ENCODE measurements at places on chromosomes 4 and X.

GRCh38 chr4:2837110-2837903, 6.3 kb upstream of the ADD1 start:
- no peak for DNase-seq

DNA sequence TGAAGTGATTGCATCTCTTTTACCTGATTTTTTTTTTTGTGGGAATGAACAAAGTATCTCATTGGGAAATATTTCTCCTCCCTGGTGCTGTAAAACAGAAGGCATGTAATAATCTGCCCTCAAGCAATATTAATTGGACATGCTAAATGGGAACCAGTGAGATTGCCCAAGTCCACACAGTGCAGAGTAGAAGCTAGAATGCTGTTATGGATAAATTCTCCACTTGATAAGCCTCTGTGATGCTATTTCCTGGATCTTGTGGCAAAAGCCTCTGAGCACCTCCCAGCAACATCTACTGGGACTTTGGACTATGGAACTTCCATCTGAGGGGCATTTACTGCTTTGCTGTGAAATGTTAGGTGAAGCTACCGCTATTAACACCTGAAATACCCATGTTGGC, 46.9 kb upstream of the YTHDC1 start:
- no peak for DNase-seq

- DNase-seq, result peak; percentile 71
Measured at GRCh38 chr4:80072744-80073472, at the start of gene ANTXR2. Gene ANTXR2 (minus strand): TSS chr4:80073229. CDS start chr4:80072560, 669 bp downstream.

- no peak for DNase-seq
Measured at GRCh38 chrX:140389331-140389730, 115.5 kb downstream of the SOX3 start.

DNA sequence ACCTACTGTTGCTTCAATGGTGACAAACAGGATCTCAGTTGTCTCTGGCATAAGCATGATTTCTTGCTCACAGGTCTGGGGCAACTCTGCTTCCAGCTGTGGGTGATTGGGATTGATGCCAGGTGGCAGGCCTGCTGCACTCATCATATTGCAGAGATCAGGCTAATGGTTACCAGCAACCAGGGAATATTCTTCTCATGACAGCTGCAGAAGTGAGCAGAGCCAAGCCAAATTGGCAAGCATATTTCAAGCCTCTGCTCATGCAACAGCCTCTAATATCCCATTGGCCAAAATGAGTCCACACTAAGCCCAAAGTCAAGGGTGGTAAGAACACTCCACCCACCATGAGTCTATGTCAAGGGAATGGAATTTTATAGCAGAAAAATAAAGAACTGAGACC, 26.7 kb upstream of the TBC1D19 start:
- DNase-seq, result no peak

GRCh38 chrX:48458711-48459110, 11.3 kb downstream of the SLC38A5 start:
- no peak for DNase-seq

DNA sequence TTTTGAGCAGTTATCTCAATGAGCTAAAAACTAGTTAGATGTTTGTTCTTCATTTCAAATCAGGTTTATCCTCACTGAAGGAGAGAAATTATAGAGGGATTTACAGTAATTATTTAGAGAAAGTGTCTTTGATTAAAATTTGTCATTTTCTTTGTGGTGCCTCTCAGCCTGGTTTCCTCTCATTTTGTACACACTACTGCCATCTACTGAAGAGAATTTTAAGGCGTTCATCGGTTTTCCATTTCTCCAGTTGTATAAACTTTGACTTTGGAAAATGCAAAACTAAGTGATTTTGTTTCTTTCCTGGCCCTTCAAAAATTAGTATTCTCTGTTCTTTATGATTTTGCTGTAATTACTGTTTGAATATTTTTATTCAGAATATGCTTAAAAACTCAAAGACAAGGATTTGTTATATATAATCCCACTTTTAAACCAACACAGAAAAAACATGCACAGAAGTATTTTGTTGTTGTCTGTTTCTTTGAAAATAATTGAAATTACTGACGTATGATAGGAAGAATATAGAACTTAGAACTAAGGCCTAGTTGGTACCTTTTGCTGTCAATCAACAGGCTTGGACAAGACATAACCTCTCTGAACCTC, 34.4 kb upstream of the ANXA3 start:
- no peak for DNase-seq

DNA sequence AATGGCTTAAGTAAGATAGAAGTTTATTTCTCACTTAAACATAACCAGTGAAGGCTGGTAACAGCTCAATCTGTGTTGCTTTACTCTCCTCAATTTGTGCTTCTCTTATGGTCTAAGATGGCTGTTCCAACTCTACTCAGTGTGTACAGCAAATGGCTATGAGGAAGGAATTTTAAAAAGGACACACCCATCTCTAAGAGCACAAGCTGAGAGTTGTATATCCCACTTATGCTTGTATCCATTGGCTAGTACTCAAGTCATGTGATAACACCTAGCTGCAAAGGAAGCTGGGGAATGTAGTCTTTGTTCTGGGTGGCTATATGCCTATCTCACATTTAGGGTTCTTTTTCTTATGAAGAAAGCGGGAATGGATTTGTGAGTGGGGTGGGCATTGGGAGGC, 63.3 kb downstream of the GPAT3 start:
- DNase-seq, result no peak

- DNase-seq, result no peak
Measured at GRCh38 chrX:9864011-9864410, 77.8 kb downstream of the SHROOM2 start.

DNA sequence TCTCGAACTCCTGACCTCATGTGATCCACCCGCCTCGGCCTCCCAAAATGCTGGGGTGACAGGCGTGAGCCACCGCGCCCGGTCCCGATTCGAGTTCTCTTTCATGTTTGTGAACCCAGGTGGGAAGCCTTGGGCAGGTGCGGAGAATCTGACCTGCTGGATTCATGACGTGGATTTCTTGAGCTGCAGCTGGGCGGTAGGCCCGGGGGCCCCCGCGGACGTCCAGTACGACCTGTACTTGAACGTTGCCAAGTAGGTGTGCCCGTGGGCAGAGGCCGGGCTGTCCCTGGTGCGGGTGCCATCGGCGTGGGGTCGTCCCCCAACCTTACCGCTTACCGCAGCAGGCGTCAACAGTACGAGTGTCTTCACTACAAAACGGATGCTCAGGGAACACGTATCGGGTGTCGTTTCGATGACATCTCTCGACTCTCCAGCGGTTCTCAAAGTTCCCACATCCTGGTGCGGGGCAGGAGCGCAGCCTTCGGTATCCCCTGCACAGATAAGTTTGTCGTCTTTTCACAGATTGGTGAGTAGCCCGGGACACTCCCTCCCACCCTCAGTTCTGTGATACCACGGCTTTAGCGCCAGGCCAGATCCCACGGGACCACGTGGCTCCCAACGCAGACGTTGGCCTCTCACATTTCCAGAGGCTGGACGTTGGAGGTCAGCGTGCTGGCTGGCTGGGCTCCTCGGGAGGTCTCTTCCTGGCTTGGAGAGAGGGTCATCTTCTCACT, 15.6 kb downstream of the IL3RA start:
- DNase-seq, result peak; percentile 10

GRCh38 chrX:10047631-10048030, 80.5 kb downstream of the CLDN34 start:
- DNase-seq, result no peak

- no peak for DNase-seq
Measured at GRCh38 chrX:109760209-109760921, 27.3 kb upstream of the ACSL4 start.

DNA sequence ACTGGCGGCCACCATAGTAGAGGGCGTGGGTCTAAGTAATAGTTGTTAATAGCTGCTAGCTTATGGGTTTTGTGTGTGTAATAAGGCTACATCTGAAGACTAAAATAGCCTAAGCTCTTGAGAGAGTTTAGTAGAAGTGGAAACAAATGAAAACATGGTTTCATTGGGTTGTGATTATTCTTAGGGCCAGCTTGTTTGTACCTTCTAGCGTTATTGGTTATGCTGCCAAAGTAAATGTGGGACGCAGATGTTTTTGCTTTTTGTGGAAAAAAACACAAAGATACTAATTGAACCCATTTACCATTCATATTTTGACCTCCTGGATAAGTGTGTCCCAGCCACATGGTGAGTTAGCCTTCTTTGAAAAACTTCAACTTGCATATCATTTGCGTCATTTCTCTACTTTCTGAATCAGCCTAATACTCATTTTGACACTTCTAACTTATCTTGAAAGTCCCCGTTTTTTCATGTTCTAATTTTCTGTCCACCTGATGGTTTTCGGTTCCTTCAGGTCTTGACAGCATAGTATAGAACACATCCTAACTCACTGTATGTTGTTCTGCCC, 305.3 kb downstream of the FRMPD4 start:
- peak; percentile 17 for DNase-seq

DNA sequence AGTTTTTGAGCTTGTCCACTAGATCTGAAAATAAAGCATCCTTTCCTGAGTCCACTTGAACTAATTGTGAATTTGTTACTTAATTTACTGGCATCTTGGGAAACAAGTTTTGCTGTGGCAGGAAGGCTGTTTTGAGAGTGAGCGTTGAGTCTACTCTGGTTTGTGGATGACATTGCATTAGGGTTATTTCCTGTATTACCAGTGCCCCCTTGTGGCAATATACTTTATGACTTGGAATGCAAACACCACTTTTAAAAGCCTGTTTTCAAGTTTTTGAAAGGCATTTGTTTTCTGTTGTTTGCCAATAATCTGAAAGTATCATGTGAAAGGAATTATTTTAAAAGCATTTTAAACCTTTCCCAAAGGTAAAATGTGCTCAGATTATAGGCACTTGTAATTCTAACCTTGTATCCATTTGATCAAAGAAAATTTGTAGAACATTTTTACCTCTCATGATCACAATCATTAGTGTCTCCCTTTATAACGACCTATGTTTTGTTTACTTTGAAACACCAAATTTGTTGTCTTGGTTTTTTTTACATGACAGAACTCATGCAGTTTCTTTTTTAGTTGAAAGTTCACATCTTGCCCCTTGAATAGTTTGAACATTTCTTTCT, 18.0 kb upstream of the CYP2U1 start:
- DNase-seq, result peak; percentile 25

GRCh38 chrX:53135581-53135980, 41.6 kb downstream of the KANTR start:
- DNase-seq, result no peak
